NCI-H69 (cell line): ENCODE measurements at places on chromosomes 7 and 10.

DNA sequence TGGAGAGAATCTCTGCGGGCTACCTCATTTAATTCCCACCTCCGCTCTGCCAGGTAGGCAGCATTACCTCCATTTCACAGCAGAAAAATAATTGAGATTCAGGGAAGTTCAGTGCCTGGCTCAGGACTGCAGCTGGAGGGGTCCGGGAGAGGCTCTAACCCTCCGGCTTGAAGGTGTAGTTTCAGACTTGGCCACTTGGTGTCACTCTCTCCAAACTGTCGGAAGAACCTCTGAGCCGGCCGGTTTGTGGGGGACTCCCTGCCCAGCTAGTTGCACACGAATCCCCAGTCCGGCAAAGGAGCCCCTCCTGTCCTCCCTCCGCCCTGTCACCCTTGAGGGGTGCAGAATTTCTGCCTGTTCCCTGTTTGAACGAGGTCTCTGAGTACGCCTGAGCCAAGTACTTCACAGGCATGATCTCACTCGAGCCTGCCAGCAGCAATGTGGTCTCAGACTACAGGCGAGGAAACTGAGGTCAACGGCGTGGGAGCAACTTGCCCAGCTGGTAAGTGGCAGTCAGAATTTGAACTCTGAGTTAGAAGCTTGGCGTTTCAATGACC, 144.7 kb upstream of the ZNF716 start:
- no peak for DNase-seq

GRCh38 chr7:48458701-48459524, 287.7 kb downstream of the ABCA13 start:
- no peak for DNase-seq

DNA sequence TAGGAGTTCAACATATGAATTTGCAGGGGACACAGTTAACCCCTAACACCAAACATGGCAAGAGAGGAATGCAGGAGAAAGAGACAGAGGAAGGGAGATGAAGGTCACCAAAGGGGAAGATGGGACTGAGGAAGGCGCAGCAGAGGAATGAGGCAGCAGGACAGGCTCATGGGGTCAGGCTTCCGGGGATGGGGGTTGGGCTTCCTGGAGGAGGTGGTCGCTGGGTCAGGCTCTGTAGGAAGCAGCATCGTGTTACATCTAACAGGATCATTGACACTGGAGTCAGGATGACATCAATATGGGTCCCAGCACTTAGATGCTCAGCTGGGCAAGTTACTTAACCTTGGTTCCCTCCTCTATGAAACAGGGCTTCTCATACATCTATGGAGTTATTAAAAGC, 113.2 kb downstream of the NPTX2 start:
- DNase-seq: no peak

DNA sequence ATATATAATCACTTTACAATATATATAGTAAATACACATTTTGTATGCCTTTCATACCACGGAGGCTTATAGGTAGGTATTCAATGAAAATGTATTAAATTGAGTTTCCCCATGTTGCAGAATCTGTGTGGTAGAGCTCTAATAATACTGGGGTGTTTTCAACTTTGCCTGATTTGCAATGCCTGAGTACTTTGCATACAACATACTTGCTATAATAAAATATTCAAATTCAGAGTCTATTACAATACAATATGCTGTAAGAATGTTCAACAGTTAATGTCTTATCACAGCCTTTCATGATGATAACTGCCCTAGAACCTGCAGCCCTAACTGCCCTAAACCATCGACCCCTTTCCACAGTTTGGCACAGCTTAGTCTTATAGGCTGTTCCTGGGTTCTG, 114.6 kb downstream of the DGKI start:
- DNase-seq: no peak

- DNase-seq: no peak
Measured at GRCh38 chr7:31093282-31093681, 41.2 kb downstream of the ADCYAP1R1 start.

DNA sequence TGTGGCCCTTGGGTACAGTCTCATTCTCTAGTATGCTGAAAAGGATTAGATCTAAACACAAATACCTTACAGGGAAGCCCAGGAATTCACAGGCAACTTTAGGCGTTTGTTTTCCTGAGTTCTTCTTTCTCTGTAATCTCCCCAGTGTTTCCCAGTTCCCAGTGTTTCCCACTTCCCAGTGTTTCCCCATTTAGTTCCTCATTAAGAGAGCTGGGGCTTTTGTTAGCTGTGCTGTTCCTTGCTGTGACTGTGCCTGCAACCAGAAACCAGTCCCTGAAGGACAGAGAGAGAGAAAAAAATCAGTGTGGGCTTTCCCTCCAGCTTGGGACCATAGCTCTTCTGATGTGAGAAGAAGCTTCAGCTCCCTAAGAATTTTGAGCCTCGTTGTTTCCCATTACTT, 802.9 kb upstream of the COBL start:
- no peak for DNase-seq

- no peak for DNase-seq
Measured at GRCh38 chr7:50182759-50183158, 89.7 kb upstream of the ZPBP start.

- no peak for DNase-seq
Measured at GRCh38 chr7:73341877-73342276, 13.9 kb downstream of the FKBP6 start.

DNA sequence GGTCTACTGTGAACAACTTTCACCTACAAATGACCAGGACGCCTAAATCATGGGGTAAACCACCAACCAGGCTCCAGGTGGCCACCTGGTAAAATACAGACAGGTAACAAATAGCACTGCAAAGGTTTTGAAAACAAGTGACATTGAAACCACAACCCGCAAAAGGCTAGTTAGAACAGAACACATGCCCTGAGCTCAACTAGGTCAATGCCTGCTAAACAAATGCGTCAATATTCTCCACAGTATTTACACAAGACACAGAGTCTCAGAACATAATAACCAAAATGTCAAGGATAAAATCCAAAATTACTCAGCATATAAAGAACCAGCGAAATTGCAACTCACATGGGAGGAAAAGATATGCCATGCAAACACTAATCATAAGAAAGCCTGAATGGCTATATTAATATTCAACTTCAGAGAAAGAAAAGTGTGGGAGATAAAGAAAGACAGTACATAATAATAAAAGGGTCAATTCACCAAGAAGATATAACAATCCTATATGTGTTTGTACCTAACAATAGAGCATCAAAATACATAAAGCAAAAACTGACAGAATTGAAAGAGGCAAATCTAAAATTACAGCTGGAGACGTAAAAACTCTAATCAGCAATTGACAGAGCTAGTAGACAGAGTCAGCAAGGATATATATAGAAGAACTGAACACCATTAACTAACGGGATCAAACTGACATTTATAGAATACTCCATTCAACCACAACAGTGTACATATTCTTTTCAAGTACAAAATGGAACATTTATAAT, 47.6 kb downstream of the SMURF1 start:
- DNase-seq: no peak

DNA sequence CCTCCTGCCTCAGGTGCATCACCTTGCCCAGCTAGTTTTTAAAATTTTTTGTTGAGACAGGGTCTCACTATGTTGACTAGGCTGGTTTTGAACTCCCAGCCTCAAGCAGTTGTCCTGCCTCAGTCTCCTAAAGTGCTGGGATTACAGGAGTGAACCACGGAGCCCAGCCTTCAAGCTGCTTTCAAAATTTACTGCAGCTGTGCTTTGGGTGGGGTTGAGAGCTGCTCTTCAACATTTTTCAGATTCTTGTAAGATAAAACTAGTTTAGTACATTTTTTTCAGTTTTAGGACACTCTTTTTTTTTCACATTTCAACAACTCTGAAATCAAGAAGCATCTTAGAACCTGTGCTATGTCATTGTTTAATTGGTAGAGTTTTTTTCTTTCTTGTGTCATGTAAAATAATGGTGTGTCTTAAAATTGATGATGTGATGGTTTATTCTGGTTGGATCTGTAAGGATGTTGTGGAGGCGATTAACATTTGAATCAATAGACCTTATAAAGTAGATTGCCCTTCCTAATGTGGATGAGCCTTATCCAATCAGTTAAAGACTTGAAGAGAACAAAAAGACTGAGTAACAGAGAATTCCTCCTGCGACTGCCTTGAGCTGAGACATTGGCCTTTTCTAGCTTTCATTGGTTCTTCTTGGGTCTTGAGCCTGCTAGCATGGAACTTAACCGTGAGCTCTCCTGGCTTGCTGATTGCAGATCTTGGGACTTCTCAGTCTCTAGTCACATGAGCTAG, 13.5 kb downstream of the PLEKHA8 start:
- DNase-seq: no peak

DNA sequence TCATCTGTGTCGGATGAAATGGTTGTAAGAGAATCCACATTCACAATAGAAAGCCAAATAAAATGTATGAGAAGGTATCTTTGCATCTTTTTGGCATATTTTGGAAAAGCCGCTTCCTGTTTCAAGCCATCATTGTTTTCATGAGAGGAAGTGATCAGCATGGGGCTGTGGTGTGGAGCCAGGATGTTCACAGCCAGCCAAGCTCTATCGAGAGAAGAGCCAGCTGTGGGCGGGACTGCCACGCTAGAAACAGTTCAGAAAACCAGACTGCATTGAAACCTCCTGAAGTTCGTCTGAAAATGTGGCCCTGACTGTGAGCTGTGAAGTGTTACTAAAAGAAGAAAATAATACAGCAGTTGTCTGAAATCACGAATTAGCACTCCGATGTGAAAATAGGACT, 21.2 kb upstream of the NPS start:
- DNase-seq: no peak

GRCh38 chr10:115272482-115272881, 179.3 kb downstream of the ATRNL1 start:
- DNase-seq: no peak

GRCh38 chr7:19663816-19664462, 44.9 kb downstream of the POLR1F start:
- DNase-seq: peak; percentile 90

- DNase-seq: no peak
Measured at GRCh38 chr7:128777156-128778123, 1.8 kb upstream of the OPN1SW start.

DNA sequence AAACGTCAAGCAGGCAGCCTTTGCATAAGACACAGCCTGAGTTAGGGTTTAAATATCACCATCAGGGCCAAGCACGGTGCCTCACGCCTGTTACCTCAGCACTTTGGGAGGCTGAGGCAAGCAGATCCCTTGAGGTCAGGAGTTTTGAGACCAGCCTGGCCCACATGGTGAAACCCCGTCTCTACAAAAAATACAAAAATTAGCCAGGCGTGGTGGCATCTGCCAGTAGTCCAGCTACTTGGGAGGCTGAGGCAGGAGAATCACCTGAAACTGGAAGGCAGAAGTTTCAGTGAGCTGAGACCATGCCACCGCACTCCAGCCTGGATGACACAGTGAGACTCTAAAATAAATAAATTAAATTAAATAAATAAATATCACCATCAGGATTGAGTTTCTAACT, 33.0 kb downstream of the SRPK2 start:
- DNase-seq: no peak

GRCh38 chr10:129774736-129775401, 189.2 kb downstream of the EBF3 start:
- DNase-seq: no peak

- no peak for DNase-seq
Measured at GRCh38 chr10:123555616-123556015, 110.5 kb upstream of the GPR26 start.

DNA sequence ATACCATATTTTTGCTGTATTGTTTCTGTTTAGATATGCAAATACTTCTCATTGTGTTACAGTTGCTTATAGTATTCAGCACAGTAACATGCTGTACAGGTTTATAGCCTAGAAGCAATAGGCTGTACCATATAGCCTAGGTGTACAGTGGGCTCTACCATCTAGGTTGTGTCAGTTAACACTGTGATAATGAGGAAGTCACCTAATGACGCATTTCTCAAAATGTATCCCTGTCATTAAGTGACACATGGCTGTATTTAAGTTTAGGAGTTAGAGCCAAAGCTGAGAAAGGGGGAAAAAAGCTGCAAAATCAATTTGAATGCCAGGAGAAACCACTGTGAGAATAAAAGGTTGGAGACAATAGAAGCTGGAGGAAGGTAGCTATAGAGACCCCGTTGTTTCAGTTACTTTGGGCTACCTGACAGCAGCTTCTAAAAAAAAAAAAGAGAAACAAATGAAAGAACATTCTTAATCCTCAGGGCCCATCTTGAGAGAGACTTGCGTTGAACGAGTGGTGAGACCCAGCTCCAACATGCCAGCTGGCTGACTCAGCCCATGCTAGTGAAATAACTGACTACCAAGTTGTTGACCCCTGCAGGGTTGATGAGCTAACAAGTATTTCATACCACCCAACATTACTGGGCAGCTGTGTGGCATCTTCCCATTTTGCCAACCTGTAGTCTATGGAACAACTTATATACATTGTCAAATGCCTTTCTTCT, 8.7 kb downstream of the STARD3NL start:
- no peak for DNase-seq

GRCh38 chr7:11615174-11615573, 216.8 kb downstream of the THSD7A start:
- peak; percentile 77 for DNase-seq

DNA sequence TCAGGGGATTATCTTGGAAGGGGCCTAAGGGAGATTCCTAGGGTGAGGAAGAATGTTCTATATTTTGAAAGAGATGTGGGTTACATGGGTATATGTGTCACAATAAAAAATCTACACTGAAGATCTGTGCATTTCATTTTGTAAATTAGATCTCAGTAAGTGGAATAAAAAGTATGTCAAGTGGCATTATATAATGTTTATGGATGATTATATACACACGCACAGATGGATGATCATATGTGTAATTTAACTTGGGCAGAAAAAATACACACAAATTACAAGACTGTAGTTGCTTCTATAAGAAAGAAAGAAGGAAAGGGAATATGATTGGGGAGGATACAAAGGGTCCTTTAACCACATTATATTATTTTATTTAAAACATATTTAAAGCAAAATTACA, 18.5 kb downstream of the ASZ1 start:
- no peak for DNase-seq

DNA sequence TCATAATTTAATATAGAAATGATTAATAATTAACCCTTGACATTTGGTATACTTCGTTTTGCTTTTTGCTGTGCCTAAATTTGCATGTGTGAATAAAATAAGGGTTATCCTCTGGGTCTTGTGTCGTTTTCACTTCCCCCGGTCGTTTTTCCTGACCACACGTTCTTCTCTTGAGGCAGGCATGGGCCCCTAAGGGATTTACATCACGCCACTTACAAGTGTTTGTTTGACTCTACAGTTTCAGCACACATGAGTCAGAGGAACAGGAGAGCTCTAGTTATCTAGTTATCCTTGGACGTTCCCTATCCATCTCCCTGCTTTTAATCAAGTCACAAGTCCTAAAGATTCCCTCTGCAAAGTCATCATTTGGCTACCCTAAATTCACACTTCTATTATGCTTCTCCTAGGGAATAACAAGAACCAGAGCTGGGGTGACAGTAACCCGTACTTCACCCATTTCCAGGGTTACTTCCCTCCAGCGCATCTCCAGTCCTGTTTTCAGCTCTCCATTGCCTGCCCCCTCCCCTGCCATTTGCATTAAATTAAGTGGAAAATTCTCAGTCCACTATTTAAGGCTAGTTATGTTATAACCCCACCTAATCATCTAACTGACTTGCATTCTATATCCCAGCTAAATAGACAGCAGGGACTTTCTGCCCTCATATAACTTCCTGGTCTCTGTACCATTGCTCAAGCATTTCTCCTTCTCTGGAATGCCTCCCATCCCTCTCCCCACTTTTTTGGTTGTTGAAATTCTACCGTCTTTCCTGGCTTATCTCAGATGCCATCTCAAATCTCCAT, 206.9 kb downstream of the PTEN start:
- DNase-seq: no peak
